A549 treated with Mapracorat at 1 μM for 4 hours (cell line): ENCODE measurements at places on chromosomes 1 and 21. TPM values are rescaled to one million over a fixed set of nuclear protein-coding genes. Genes with fewer than 3 reads are reported as not detected.

Gene POU3F1
- not detected in 5 replicates for total RNA-seq

Gene SUSD4
- total RNA-seq, result 0.28 to 0.82 TPM (median 0.48 TPM) in 5 replicates

Gene RHD
- total RNA-seq, result not detected in 5 replicates

Gene TRIM63
- total RNA-seq, result 1.3 to 1.8 TPM (median 1.5 TPM) in 5 replicates

Gene MCOLN3
- 3.6 to 4.3 TPM (median 4.0 TPM) in 5 replicates for total RNA-seq

Gene SPTA1
- not detected in 5 replicates for total RNA-seq

Gene PPM1J
- total RNA-seq, result 0.75 to 1.3 TPM (median 0.94 TPM) in 5 replicates

Gene SYT14
- total RNA-seq, result 0.05 to 0.10 TPM (median 0.08 TPM) in 4 of 5 replicates, not detected in the other

Gene CFAP107
- total RNA-seq, result not detected in 5 replicates

Gene SHISA4
- total RNA-seq, result 11.4 to 19.2 TPM (median 17.3 TPM) in 5 replicates

Gene SLC44A3
- total RNA-seq, result 1.2 to 2.4 TPM (median 1.6 TPM) in 5 replicates

Gene RAP1GAP
- 8.1 to 11.4 TPM (median 10.8 TPM) in 5 replicates for total RNA-seq

Gene PTAFR
- 0.09 to 0.24 TPM (median 0.18 TPM) in 5 replicates for total RNA-seq

Gene SAMD11
- total RNA-seq, result 16.3 to 29.6 TPM (median 27.8 TPM) in 5 replicates

Gene LRRN2
- total RNA-seq, result 11.7 to 15.3 TPM (median 12.7 TPM) in 5 replicates

Gene TSPAN1
- 2.1 to 3.2 TPM (median 2.6 TPM) in 5 replicates for total RNA-seq

Gene RGS4
- not detected in 5 replicates for total RNA-seq

Gene SDHC
- 236 to 250 TPM (median 242 TPM) in 5 replicates for total RNA-seq

Gene LMX1A
- total RNA-seq, result not detected in 5 replicates

Gene IGSF5
- not detected in 5 replicates for total RNA-seq

Gene KCNK2
- 0.09 to 0.10 TPM in 2 of 5 replicates, not detected in the others for total RNA-seq

Gene GUCA2B
- 0.46 TPM in 1 of 5 replicates, not detected in the others for total RNA-seq

Gene ZYG11A
- 2.4 to 2.9 TPM (median 2.7 TPM) in 5 replicates for total RNA-seq

Gene TACSTD2
- not detected in 5 replicates for total RNA-seq

Gene MR1
- 6.3 to 8.7 TPM (median 7.1 TPM) in 5 replicates for total RNA-seq

Gene NCF2
- 1.1 to 2.3 TPM (median 1.9 TPM) in 5 replicates for total RNA-seq

Gene FCGR3A
- total RNA-seq, result not detected in 5 replicates

Gene PBX1
- 11.2 to 15.9 TPM (median 14.0 TPM) in 5 replicates for total RNA-seq

Gene RIMKLA
- 0.39 to 1.3 TPM (median 1.1 TPM) in 5 replicates for total RNA-seq

Gene SELE
- total RNA-seq, result not detected in 5 replicates

Gene DCST1
- total RNA-seq, result not detected in 5 replicates

Gene BTBD19
- total RNA-seq, result 2.3 to 3.4 TPM (median 2.7 TPM) in 5 replicates

Gene SERTAD4
- total RNA-seq, result 0.50 to 1.1 TPM (median 0.64 TPM) in 5 replicates

Gene RGS8
- total RNA-seq, result not detected in 5 replicates

Gene TRABD2B
- total RNA-seq, result 2.4 to 3.5 TPM (median 2.8 TPM) in 5 replicates

Gene FAM167B
- 0.40 to 0.70 TPM (median 0.58 TPM) in 5 replicates for total RNA-seq

Gene CDK18
- 0.66 to 2.3 TPM (median 1.2 TPM) in 5 replicates for total RNA-seq

Gene ALG14
- 3.5 to 8.0 TPM (median 6.1 TPM) in 5 replicates for total RNA-seq

Gene ABCB10
- 16.5 to 20.4 TPM (median 19.0 TPM) in 5 replicates for total RNA-seq

Gene LYPLA2
- total RNA-seq, result 54.7 to 57.9 TPM (median 55.0 TPM) in 5 replicates

Gene FABP3
- not detected in 5 replicates for total RNA-seq

Gene ANXA9
- total RNA-seq, result 0.51 to 1.2 TPM (median 0.92 TPM) in 5 replicates

Gene GBP6
- not detected in 5 replicates for total RNA-seq

Gene MROH9
- total RNA-seq, result not detected in 5 replicates

Gene APH1A
- total RNA-seq, result 128 to 148 TPM (median 139 TPM) in 5 replicates
